ENCODE measurements at places on chromosomes 1 and 21. TPM values are rescaled to one million over a fixed set of nuclear protein-coding genes. Genes with fewer than 3 reads are reported as not detected.

DNA sequence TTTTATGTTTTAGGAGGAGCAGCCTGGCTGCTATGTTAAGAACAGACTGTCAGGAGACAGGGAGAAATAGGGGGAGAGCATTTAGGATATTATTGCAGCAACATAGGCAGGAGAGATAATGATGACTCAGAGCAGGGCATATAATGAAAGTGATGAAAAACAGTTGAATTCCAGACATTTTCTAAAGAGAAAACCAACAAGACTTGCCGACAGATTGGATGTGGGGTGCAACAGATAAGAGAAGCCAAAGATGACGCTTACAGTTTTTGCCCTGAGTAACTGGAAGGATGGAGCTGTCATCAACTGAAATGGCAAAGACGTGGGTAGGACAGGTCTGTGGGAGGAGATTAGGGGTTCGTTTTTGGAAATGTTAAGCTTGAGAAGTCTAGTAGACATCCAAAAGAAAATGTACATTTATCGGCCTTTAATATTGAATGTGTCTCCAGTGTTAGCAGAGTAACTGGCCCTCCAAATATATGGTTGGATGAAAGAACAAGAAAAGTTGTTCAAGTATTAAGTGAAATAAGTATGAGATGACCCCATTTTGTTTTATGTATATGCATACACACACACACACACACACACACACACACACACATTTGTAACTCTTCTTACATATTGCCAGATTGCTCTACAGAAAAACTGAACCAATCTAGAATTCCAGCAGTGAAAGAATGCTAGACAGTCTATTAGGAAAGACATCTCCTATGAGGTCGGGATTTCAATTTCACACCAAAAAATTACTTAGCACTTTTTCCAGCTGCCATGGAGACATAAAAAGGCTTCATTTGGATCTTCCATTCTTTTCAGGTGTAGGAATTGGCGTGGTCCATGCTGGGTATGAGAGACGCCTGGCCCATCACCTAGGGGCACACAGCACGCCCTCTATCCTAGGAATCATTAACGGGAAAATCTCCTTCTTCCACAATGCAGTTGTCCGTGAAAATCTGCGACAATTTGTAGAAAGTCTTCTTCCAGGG, 17.2 kb downstream of the DNAJC16 start:
- DNase-seq = no peak

DNA sequence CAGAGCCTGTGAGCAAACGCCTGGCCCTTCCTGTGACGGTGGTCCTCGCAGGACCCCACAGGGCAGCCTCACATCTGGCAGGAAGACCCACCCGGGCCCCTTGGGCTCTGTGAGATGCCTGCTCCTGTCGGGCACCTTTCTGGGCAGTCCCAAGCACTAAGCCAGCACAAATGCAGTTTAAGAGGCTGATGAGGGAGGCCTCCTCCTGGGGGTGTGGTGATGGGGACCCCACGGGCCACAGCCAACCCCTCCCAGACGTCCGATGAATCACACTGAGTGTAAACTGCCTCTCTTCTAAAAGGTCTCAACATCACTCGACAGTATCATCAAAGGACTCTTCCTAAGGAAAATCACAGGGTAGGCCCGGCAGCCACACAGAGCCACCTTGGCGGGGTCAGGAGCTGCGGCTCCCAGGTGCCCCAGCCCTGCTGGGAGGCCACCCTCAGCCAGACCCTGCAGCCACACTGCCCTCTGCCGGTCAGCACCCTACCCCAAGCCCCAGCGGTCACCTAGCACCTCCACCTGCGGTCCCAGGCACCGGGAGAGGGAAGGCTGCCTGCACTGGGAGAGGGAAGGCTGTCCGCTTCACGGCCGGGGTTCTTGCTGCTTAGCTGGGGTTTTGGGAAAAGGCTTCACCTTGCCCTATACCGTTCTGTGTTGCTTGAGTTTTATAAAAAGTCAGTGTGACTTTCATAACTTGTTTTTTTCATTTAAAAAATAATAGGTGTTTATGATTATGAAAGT, 3.9 kb upstream of the PRKCZ start:
- DNase-seq = peak; percentile 47

The OR6F1 gene
- not detected for total RNA-seq

DNA sequence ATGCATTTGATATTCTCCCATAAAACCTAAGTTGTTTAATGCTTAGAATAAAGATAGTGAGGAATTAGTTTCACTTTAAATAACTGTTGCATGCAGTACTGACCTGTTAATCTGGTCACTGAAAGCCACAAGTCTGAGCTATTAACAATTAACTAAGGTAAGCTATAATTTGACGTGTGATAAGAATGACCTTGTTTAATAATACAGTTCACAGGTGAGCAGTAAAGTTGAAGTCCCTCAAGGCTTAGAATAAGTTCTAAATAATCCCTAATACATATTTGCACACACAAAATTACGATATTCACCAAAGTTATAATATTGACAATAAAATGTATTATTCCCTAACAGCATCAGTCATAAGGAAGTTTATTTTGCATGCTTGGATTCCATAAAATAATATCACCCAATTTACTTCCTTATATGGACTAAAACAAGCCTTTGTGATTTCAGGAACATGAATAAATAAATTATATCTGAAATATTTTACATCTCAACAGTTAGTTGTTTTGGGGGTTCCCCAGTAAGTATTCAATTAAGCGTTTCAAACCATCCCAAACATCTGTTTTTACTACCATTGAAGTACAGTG, 70.6 kb upstream of the CHRM3 start:
- no peak for DNase-seq

The PCP4L1 gene
- total RNA-seq = not detected

Data from activated CD4-positive, alpha-beta memory T cell treated with anti-CD3 and anti-CD28 coated beads, Interleukin-2, amount 10 ng/mL, durations not matched to agents 7 days and 5 days (primary cell).